ENCODE measurements at places on chromosomes 5 and 9.

DNA sequence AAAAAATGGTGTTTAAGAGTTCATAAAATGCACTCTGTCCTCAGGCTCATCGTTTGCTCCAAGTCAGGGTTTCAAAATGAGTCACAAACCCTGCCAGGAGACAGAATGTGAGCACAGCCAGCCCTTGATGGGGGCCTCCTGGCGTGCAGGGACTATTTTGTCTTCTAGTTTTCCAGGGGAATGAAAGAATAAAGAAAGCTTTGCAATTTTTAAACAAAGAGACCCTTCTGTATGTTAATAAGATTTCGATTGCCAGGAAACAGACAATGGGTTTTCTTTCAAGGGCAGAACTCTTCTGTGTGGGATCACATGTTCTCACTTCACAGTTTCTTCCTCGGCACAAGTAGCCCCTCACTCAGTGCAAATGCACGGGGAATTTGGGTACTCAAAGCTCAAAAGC is 121.4 kb upstream of the C6 start:
- no peak for DNase-seq

- DNase-seq: no peak
Measured at GRCh38 chr9:72952914-72953313, at the start of gene ALDH1A1. Gene ALDH1A1 (minus strand): TSS chr9:72953053. CDS start chr9:72953000, 53 bp downstream.

DNA sequence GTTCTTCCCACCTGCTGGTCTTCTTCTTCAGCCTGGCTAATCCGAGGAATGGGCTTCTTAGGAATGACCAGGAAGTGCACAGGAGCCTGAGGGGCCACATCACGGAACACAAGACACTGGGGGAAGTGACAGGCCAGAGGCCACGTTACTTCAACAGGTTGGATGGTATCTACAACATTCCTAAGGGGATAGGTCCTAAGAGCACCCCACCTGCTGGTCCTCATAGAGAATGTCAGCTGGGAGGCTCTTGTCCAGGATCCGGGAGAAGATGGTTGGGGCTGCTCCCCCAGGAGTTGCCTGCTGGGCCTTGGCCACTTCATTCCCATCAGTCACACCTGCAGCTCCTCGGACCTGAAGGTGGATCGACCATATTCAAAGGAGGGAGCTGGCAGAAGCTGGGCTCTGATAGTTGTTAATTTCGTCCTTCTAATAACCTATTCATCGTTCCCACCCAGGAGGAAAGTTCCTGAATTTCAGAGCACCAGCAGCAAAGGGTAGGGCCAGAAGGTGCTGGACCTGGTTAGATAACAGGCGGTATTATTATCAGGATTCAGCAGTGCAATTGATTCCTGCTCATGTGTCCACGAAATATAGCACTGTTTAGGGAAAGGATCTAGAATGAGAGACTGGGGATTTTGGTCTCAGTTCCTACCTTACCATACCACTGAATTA is 1.3 kb downstream of the HINT2 start:
- no peak for DNase-seq

- DNase-seq: no peak
Measured at GRCh38 chr9:32782476-32783167, 718 bp upstream of the TMEM215 start.

GRCh38 chr5:120463006-120463680 is 957 bp upstream of the PRR16 start:
- DNase-seq: no peak

DNA sequence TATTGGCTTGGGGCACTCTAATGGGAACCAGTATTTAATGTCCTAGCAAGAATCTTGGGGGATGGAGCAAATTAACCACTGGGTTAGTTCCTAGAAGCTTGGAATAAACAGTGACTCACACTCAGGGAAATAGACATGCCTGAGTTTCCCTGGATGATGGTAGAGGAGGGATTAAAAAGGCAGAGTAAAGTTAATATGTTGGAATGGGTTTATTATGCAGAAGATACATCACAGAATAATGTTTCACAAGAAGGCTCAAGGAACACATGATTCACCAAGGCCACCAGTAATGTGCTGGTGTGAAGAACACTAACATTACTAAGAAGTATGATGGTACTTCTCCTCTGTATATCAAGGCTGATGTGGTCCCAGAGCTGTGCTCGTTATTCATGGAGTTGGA is 752.9 kb upstream of the SEMA6A start:
- DNase-seq: no peak

DNA sequence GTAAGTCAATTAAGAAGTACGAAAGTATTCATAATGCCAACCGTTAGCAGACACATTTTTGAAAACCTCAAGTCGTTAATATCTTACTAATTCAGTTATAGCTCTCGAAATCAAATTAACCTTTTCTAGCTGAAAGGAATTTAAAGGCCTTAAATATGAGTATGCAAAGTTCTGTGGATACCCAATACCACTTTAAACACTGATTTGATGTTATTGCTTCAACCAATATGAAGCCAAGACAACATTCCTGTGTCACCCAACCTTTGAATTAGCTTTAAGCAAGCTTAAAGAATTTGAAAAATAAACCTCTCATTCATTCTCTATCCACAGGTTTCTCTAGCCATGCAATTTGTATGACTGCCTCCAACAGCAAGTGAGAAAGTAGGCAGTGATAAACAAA is 204.5 kb downstream of the MCTP1 start:
- DNase-seq: no peak

- DNase-seq: no peak
Measured at GRCh38 chr5:72408603-72409002, 88.4 kb downstream of the PTCD2 start.

DNA sequence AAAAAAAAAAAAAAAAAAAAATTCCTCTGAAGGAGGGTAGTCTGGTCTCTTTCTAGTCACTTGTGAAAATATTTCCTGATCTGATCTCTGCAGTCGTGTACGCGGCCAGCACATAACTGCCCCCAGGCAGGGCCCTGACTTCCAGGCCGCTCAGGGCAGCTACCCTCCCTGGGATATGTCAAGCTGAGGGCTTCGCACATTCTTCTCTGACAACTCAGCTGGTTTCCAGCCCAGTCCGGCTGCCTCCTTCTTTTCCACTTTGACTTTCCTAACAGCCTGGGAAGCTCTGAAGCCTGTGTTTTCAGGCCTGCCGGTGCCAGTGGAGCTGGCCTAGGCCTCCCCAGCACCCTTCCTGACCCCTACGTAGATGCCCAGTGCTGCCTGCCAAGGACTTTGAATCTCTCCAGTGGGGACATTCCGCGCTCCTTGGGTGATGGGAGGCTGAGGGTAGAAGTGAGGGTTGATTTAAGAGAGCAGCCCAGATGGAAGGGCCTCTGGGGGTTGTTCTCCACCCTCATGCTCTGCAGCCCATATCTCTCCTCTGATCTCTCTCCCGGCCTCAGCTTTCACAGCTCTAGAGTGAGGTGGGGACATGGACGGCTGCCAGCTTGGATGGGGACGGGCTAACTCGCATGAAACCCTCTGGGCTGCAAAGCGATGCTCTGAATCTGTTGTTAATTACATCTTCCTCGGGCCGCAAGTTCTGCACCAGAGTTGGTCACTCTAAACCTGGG is 20.7 kb downstream of the COL5A1 start:
- no peak for DNase-seq

GRCh38 chr5:332843-333242 is 11.3 kb downstream of the AHRR start:
- no peak for DNase-seq

GRCh38 chr9:106438928-106439327 is 424.0 kb upstream of the ZNF462 start:
- no peak for DNase-seq
